Stimulated activated CD8-positive, alpha-beta memory T cell treated with anti-CD3 and anti-CD28 coated beads, Interleukin-4, amount 100 ng/mL, for 1 hour (primary cell): ENCODE measurements at places on chromosomes 2 and 18.

DNA sequence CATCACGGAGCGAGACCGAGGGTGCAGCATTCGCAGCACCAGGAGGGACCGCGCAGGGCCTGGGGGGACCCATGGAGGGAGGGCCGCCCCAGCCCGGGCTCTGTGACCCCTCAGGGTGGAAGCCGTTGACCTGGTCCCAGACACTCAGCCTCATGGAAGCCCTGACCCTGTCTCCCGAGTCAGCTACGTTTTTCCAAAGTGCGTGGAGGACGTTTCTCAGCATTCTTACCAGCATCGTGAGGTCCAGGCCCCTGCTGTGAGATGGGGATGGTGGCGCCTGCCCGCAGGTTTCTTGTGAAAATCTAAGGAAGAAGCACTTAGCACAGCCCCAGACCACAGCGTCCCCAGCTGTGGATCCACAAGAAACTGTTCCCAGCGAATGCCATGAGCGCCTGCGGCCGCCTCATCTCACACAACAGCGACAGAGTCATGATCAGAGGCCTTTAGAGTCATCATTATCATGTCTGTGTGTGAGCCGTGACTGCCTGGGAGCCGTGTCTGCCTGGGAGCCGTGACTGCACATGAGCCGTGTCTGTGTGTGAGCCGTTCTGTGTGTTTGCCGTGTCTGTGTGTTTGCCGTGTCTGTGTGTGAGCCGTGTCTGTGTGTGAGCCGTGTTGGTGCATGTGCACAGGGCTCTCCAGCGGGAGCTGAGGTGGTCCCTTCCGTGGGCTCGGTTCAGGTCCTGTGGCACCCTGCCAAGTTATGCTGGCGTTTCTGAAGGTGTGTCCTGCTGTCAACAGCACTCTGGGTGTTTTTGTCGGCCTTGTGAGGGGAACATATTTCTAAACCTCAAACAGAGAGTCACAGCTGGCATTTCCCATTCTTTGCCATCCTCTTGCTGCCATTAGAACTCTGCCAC, 49.2 kb upstream of the KCNG2 start:
- no peak for DNase-seq

GRCh38 chr18:50776383-50776782, 43.4 kb downstream of the MRO start:
- DNase-seq: no peak

DNA sequence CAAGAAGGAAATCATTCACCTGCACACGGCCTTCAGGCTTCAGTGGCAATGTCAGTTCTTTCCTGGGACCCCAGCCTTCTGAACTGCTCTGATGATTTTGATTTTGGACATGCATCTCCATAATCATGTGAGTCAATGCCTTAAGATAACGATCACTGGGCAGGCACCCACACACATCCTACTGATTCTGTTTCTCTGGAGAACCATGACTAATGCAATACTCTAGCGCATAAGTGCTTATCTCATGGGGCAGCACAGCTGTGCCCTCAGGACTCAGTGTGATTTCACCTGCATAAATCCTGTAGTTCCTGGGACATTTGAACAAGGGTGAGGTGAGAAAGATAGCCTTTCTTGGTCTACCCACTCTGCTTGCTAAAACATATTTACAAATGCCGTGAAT, 144.6 kb downstream of the AKAIN1 start:
- DNase-seq: no peak

DNA sequence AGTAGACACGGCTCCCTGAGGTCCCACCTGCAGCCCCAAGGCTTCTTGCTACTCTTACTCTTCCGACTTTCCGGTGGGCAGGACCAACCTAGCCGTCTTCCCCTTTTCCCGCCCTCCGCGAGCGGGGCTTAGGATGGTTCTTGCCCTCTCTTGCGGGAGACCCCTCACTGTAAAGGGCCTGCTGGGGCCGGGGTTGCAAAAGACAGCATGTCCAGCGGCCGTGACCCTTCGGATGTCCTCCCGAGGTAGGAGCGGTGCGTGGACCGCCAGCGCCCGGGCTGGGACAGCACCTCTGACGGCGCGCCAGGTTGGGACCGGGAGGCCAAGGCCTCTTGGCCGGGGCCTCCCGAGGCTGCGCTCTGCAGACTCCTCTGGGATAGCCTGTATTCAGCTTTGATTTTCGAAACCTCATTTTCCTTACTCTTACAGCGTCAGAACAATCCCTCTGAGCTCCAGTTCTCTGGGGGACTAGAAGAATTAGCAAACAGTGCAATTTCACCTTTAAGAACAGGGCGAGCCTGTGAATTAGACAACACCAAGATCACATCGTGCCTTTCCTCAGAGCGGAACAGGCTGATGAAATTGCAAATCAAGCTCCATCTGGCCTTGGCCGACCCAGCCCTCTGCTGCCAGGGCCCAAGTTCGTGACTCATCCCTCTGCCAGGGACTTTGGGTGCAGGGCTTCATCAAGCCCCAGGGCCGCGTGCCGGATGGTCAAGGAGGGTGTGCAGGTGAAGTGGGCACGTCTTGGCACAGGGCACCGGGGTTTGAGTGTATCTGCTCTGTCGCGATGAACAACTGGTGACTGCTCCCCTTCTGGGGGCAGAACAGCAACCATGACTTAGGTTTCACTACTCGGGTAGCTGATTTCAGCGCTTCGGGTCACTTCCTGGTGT, 777 bp downstream of the MOCOS start:
- DNase-seq: no peak

GRCh38 chr18:2970772-2971659, 41.9 kb downstream of the LPIN2 start:
- no peak for DNase-seq

- no peak for DNase-seq
Measured at GRCh38 chr2:176079285-176079830, 4.4 kb downstream of the EVX2 start.

- no peak for DNase-seq
Measured at GRCh38 chr2:30915486-30915885, 108.2 kb upstream of the CAPN13 start.

GRCh38 chr2:28321426-28321825, 71.2 kb upstream of the FOSL2 start:
- DNase-seq: no peak

- DNase-seq: no peak
Measured at GRCh38 chr2:211067029-211067428, 510.6 kb downstream of the CPS1 start.

GRCh38 chr2:232400256-232401015, 6.2 kb upstream of the ALPG start:
- no peak for DNase-seq

- no peak for DNase-seq
Measured at GRCh38 chr2:232973011-232973735, 39.9 kb downstream of the NGEF start.

GRCh38 chr2:25079050-25079635, 37.3 kb downstream of the EFR3B start:
- DNase-seq: no peak

- no peak for DNase-seq
Measured at GRCh38 chr2:156189143-156189542, 143.4 kb downstream of the NR4A2 start.

DNA sequence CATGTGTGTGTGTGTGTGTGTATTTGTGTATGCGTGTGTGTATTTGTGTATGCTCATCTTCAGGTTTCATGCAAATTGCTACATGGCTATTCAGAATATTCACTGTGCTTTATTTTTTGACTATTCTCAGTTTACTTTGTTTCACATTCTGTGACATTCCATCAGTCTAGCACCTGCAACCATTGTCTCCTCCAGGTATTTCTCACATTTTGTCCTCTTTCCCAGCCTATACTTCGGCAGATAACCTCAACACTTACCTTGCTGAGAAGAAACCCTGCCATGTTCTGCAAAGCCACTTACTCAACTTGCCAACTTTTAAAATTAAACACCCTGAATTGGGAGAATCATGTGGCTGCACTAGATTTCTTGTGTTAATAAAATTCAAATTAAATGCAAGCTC, 135.4 kb upstream of the REG3A start:
- no peak for DNase-seq

GRCh38 chr2:62320657-62321357, 124.9 kb downstream of the B3GNT2 start:
- no peak for DNase-seq

GRCh38 chr2:38104598-38104997, 28.6 kb upstream of the CYP1B1 start:
- no peak for DNase-seq

DNA sequence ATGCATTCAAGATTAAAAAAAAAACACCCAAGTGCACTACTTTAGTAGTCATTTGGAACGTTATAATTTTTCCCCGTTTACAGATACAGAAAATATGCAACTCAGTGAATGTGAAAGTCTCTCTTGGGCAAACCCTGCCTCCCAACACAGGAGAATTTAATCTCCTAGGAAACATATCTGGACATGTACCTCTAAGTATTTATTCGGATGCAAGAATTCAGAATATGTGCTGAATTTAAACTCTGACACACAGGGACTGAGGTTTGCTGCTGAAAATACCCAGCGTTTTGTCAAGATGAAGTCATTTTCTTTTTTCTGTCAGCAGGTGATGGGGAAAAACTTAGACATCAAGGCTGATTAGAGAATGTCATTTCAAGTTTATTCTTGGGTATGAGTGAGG, 105.4 kb downstream of the ACKR3 start:
- no peak for DNase-seq

DNA sequence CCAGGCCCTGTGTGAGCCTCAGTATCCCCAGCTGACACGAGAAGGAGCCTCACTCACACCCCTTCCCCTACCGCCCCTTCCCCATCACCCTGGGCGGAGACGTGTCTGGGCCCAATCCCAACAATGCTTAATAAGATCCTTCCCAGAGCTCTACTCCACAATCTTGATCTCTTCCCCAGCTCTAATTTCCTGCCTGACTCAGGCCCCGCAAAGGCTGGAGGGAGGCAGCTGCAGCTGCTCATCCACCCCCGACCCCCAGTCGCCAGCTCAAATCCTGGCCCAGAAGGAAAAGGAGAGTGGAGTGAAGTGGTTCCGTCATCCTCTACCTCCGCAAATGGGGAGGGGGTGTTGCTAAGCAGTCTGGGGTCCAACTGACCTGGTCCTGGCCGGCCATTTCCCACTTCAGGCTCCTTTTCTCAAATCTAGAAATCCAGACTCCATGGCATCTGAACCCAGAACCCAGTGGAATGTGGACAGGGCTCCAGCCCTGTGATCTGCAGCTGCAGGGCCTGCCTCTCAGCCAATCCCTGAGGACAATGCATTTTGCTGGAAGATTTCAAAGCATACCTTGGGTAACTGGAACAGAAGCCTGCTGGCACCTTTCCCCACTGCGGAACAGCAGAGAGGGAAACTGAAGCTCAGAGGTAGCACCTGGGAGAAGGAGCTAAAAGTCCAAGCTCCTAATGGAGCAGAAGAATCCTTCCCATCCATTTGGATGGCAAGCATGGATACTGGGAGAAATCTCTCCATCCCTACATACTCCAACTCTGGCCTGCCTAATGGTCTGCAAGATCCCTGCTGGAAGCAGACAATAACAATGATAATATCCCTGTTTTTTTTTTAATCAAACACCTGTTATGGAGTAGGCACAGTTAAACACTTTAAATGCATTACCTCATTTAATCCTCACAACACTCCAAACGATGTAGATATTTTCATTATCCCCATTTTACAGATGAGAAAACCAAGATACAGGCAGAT, 5.6 kb upstream of the TNS1 start:
- no peak for DNase-seq

DNA sequence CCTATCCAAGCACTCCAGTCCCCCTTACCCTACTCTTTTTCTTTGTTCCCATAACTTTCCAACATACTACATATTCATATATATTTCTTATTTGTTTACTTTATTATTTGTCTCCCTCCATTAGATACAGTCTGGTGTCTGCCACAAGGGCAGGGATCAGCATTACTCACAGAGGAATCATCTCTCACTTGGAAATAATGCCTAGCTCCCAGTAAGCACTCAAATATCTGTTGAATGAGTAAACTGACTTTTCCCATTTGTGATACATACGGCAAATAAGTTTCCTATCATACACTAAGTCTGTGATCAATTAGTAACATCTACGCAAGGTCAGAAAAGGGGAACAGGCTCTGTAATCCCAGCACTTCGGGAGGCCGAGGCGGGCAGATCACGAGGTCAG, 18.7 kb downstream of the C1D start:
- DNase-seq: no peak

DNA sequence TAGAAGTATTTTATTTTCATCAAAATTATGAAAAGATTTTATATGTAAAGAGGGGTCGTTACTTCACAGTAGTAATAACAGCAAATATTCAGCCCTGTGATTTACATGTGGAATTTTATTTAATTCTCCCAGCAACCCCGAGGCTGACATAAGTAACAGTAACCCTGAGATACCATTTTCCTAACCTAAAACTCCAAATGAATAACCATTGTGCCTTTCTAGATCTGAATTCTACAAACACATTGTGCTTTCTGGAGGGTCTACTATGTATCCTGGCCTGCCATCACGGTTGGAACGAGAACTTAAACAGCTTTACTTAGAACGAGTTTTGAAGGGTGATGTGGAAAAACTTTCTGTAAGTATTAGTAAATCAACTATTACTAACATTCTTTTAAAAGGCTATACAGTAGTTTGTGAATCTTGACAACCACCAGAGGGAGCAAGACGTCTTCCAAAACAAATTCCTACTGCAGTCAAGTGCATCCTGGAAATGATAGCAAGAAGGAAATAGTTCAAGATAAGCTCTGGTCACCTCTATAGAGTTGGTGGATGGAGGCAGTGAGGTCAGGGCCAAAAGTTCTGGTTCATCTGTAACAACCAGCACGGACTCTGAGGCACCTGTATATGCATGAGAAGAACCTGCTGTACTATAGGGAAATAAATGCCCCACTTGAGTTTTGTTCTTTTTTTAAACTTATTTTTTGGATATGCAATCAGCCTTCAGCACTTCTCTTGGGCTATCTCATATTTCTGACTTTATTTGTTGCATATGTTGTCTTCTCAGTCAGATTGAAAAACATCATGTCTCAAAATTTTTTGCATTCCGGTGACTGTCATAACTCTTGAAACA, 37.4 kb downstream of the ACTR2 start:
- no peak for DNase-seq

DNA sequence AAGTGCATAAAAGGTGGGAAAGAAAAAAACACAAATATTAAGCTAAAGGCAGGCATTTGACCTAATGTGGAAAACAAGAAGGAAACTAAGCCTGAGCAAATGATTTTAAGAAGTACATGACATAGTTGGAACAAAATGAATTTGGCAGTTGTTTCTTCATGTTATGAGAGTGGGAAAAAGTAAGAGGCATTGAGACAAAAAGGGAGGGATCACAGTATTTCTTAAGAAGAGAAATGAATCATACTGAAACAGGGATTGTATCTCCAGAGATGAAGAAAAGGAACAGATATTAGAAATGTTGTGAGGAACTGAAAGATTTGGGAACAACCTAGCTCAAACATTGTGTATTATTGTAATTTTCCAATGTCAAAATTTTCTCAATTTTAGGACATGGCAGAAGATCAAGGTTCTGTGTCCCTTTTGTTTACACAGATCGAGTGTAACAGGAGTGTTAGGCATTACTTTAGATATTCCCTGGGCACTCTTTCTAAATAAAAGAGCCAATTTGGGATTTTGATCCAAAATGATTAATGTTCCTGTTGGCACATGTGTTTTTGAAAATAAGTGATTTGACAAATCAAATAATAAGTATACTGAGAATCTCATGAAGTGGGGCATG, 98.6 kb downstream of the CALCRL start:
- no peak for DNase-seq

GRCh38 chr2:23925702-23926289, 1.1 kb downstream of the ATAD2B start:
- no peak for DNase-seq
